Activated CD4-positive, alpha-beta T cell treated with anti-CD3 and anti-CD28 coated beads, Interleukin-2, amount 10 ng/mL, durations not matched to agents 7 days and 5 days (primary cell): ENCODE measurements at places on chromosomes 16 and 17. TPM values are rescaled to one million over a fixed set of nuclear protein-coding genes. Genes with fewer than 3 reads are reported as not detected.
A peak's percentile ranks its signal among the peaks of the same experiment; 100 is the strongest.

GRCh38 chr17:7582396-7583252, 1.0 kb upstream of the MPDU1 start:
- peak overlapping the region; percentile 92 for H3K4me3 ChIP-seq
- H3K4me1 ChIP-seq: peaks cover 71% of the 10 kb centered on the region
- H3K27ac ChIP-seq: peak overlapping the region; percentile 99
- H3K36me3 ChIP-seq: peaks cover 50% of the 10 kb centered on the region
- no peaks in the 10 kb centered on the region for H3K27me3 ChIP-seq

DNA sequence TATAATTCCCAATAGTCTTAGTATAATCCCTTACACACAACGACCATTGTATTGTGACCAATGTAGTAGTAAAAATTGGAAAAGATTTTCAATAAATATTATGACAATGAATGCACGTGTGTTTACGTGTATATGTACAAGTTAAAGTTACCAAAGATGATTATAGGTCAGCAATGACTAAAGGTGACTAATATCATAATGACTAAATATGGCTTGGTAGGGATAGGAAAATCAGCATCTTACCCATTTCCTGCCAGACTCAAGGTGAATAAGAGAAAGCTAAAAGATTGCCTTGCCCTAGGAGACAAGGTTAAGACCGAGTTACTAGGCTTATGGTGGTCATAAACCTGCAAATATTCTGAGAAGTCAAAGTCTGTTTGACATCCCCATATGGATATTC, 34.4 kb downstream of the CPD start:
- no peak for DNase-seq
- peaks cover 8% of the 10 kb centered on the region for H3K4me1 ChIP-seq
- no peak overlapping the region for H3K4me3 ChIP-seq
- no peak overlapping the region for H3K27ac ChIP-seq
- H3K27me3 ChIP-seq: no peaks in the 10 kb centered on the region

DNA sequence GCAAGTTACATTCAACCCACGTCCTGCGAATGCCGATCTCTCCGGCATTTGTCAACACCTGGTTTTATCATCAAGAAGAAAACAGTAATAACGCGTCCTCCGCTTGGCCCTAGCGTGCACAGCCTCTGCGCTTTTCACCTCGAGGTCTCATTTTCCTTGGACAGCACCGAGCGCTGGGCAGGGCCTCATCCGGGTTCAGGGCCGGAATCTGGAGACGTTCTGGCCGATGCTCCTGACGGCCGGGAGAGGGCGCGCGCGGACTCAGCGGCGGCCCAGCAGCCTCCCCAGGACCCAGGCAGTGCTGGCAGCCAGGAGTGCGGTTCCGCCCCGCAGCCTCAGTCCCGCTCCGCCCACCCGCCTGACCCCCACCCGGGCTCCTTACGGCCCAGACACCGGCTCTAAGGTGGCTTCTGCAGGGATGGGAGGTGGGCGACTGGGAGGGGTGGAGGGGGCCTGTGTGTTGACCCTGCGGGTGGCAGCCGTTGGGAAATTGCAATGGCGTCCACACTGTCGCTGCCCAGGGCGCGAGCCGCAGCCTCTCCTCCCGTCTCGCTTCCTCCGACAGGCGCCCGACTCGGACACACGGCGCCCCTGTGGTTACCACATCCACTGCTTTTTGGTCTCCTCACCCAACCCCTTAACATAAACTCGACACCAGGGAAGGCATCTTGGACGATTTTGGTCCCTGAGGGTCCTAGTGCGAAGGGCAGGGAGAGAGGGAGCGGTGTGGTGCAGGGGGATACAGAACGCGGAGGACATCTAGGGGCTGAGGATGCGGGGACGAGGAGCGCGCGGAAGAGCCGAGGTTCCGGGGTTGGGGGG, 7.4 kb upstream of the FLYWCH1 start:
- peak; percentile 79 for DNase-seq
- H3K4me1 ChIP-seq: peaks cover 20% of the 10 kb centered on the region
- H3K36me3 ChIP-seq: no peaks in the 10 kb centered on the region
- peak overlapping the region; percentile 84 for H3K4me3 ChIP-seq

DNA sequence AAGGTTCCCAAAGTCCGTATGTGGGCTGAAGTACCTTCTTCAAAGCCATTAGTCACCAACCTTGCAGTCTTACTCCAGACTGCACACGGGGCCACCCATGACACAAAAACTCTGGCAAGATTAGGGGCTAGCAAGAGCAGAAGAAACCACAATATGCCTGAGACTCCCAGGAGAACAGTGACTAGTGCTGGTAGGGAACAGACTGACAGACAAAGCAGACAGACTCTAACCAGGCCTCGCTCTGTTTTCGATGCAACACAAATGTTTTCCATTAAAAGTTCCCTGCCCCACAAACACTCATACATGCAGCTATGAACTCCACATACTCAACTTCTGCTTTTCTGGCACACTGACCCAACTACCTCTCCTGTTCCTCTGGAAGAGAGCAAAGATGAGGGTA, 102.2 kb downstream of the HIC1 start:
- no peaks in the 10 kb centered on the region for H3K27me3 ChIP-seq
- DNase-seq: no peak
- H3K36me3 ChIP-seq: peaks cover 28% of the 10 kb centered on the region
- H3K4me1 ChIP-seq: peaks cover 16% of the 10 kb centered on the region

DNA sequence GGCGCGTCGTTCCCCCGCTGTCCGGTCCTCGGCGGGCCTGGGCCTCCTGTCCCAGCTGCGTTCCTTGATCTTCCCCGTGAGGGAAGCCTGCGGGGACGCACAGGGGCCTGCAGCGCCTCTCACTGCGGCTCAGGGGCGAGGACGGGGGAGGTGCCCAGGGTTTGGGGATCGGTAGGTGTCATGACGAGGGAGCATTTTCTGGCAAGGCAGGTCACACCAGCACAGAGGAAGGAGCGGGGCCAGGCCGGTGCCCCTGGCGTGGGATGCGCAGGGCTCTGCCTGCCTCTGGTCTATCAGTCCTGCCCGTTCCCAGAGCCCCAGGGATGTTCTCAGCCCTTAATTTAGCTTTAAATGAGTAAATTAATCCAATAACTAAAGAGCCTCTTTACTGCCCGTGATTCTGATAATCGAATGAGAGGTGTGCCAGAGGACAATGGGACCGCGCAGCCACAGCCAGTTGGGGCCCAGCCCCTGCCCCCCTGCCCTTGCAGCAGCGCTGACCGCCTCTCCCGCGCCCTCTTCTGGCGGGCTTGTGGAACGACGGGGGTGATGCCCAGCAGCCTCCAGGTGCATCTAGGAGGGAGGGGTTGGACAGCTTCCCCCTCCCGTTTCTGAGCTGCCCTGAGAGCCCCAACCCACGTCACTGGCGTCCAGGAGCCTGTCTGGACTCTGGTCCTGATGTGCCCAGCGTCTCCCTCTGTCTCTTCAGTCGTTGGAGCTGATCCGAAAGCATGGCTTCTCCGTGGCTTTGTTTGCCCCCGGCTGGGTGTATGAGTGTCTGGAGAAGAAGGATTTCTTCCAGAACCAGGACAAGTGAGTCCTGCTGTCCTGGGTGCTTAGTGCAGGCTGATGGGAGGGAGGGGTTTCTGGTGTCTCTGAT, 7.9 kb downstream of the ENGASE start:
- H3K4me1 ChIP-seq: no peaks in the 10 kb centered on the region
- H3K36me3 ChIP-seq: peaks cover 14% of the 10 kb centered on the region
- no peaks in the 10 kb centered on the region for H3K27me3 ChIP-seq
- H3K27ac ChIP-seq: no peak overlapping the region
- DNase-seq: peak; percentile 45
- H3K4me3 ChIP-seq: no peak overlapping the region

DNA sequence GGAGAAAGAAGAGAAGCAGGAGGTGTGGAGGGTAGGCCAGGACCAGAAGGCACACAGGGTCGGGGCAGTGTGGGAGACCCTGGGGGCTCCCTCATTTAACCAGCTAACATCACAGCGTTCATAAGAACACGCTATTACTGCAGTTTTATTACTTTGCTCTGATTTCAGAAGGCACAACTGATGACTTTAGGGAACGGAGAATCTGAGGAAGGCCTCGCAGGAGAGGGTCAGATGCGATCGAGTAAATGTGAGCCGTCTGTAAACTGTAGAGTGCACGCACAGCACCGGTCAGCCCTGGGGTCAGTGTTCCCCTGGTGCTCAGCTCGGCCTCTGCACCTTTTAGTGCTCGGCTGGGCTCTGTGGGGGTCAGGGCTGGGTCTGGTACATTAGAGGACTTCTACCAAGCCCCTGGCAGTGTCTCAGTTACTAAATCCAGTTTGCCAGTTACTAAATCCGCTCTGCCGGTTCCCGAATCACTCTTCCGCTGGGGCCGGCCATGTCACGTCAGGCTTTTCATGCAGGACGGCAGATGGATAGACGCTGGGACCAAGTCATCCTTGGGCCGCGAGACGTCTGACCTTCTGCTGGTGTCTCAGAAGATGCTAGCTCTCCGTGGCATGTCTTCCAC, 325.9 kb downstream of the SEC14L1 start:
- peaks cover 88% of the 10 kb centered on the region for H3K4me1 ChIP-seq
- no peaks in the 10 kb centered on the region for H3K27me3 ChIP-seq
- H3K4me3 ChIP-seq: peak overlapping the region; percentile 69
- DNase-seq: no peak
- H3K36me3 ChIP-seq: peaks cover 80% of the 10 kb centered on the region

DNA sequence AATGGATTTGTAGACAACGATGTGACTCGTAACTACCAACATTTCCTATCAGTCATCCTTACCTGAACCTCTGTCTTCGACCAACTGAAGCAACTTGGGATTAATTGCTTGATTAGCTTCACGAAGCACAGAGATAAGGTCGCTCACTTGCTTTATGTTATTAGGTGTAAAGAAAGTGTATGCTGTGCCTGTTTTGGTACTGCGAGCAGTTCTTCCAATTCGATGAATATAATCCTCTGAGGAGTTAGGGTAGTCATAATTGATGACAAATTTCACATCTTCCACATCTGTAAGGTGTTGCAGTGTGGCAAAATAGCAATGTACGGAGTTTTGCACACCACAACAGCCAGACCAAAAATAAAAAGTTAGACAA, 3.6 kb upstream of the POLG2 start:
- peaks cover 82% of the 10 kb centered on the region for H3K36me3 ChIP-seq
- no peak overlapping the region for H3K4me3 ChIP-seq
- no peak for DNase-seq
- no peak overlapping the region for H3K27ac ChIP-seq

DNA sequence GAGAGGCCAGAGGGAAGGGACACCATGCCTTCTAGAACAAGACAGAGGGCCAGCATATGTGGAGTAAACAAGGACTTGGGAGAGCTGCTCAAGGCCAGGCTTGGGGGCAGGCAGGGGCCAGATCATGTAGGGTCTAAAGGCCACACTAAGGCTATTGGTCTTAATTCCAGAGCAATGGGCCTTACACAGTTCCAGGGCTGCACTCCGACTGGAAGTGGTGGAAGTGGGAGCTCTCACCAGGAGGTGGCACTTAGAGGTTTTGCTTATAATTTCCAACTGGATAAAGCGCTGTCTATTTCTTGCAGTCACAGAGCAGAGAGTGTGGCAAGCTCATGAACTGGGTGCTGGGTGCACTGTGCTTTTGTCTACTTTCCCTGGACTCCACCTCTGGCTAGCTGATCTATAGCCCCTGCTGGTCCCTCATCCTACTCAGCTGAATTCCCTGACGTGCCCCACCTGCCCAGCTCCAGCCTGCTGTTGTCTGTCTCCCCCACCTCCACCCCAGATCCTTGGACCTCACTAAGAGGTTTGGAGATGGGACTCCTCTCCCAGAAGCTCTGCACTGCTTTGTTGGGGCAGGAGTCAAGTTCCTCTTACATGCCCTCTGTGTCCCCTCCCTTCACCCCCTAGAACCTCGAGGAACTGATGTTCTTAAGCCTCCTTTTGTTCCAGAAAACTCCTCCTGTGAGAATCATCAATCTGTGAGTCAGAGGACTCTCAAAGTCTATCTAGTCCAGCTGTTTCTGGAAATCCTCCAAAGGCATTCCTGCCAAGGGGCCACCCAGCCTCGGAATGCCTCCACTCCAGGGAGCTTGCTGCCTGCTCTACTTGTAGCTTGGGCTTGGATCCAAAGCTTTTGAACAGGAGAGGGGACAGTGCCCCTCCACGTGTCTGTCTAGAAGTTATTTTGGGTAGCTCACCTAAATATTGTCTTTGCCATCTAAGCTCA, 48.1 kb upstream of the KSR1 start:
- peaks cover 4% of the 10 kb centered on the region for H3K27me3 ChIP-seq
- H3K27ac ChIP-seq: no peak overlapping the region
- H3K4me3 ChIP-seq: no peak overlapping the region
- no peaks in the 10 kb centered on the region for H3K36me3 ChIP-seq

GRCh38 chr17:42672038-42672437, 4.8 kb downstream of the PLEKHH3 start:
- H3K4me1 ChIP-seq: peaks cover 27% of the 10 kb centered on the region
- no peaks in the 10 kb centered on the region for H3K36me3 ChIP-seq
- DNase-seq: no peak
- H3K27me3 ChIP-seq: peaks cover 57% of the 10 kb centered on the region

GRCh38 chr17:29578626-29579485, 10.4 kb downstream of the TP53I13 start:
- no peak overlapping the region for H3K4me3 ChIP-seq
- no peak overlapping the region for H3K27ac ChIP-seq
- no peaks in the 10 kb centered on the region for H3K27me3 ChIP-seq
- peaks cover 42% of the 10 kb centered on the region for H3K36me3 ChIP-seq

GRCh38 chr17:56866496-56866895, 32.5 kb downstream of the DGKE start:
- no peak for DNase-seq
- no peak overlapping the region for H3K27ac ChIP-seq
- no peak overlapping the region for H3K4me3 ChIP-seq

Gene ATP2A1
- total RNA-seq: 2.7 TPM

Gene KLHL11
- 13.9 TPM for total RNA-seq

Gene HEXD
- 70.2 TPM for total RNA-seq
